ENCODE measurements at places on chromosomes 5 and 9. TPM values are rescaled to one million over a fixed set of nuclear protein-coding genes. Genes with fewer than 3 reads are reported as not detected.

GRCh38 chr5:32058101-32058500 lies 116.0 kb downstream of the GOLPH3 start:
- DNase-seq: no peak

DNA sequence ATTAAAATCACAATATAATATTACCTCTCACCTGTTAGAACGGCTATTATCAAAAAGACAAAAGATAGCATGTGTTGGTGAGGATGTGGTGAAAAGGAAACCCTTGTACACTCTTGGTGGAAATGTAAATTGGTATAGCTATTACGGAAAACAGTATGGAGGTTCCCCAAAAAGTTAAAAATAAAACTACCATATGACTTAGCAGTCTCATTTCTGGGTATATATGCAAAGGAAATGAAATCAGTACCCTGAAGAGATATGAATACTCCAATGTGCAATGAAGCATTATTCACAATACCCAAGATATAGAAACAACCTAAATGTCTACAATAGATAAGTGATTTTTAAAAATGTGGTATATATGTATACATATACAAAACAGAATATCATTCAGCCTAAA lies 199.9 kb downstream of the SNX18 start:
- no peak for DNase-seq

GRCh38 chr5:36710039-36710438 lies 103.6 kb downstream of the SLC1A3 start:
- DNase-seq: no peak

PCDHB6 gene
- total RNA-seq: 0.07 TPM

GRCh38 chr9:89372230-89372816 lies 54.0 kb downstream of the SECISBP2 start:
- no peak for DNase-seq

GRCh38 chr5:180140571-180140970 lies 68.4 kb downstream of the RASGEF1C start:
- DNase-seq: no peak

SPATA31A5 gene
- not detected for total RNA-seq

DNA sequence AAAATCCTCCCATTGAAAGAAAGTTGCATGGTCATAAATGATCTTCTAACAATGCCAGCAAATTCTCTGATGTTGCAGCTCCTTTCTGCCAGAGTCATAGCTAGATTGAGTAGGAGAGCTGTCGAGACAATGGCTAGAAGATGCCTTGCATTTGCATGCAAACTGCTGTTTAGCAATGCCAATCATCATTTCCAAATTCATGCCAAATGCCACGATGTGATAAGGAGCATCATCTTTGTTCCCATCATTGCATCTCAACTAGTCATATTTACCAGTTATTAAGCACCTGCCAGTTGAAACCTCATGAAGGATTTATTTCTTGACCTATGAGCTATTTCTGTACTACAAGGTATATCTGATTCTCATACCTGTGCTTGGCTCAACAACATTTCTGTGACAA lies 246.4 kb upstream of the PIK3R1 start:
- no peak for DNase-seq

RNF183 gene
- total RNA-seq: not detected

GRCh38 chr5:140110646-140110957 lies 3.3 kb upstream of the PURA start:
- no peak for DNase-seq

DNA sequence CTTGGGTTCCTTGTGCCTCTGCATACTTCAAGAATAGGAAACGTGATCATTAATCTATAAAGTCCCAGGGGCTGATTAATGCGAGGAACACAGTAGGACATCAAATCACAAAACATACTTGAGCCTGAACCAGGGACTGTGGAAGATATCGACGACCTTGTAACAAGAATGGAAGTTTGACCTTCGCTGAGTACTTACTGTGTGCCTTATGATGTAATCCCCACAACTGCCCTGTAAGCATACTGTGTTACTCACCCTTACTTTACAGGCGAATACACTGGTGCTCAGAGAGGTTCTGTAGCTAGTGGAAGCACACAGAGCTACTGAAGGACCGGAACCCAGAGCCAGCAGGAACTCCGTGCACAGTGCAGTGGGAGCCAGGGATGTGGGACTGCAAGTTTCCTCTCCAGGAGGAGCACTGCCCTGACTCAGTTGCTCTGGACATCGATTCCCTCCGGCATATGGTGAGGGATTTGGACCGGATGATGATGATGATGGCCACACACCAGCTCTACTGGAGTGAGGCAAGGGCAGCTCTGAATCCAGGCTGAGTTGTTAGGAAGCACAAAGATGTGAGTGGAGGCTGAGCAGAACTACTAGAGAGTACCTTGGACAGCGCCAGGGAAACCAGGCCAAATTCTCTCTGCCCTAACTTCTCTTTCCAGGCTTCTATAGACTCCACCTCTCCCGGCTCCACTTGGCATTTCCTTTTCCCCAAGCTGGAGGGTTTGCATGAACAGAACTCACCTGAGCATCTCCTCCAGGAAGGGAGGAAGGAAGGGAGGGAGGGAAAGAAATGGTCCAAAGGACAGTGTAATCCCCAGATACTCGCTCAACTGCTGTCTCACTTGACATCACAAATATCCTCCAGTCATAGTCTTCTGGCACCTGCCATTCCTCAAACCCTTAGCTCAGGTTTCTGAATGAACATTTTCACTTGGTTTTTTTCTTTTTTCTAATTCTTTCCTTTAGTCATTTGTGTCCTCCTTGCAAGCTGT lies 1.5 kb upstream of the GABBR2 start:
- no peak for DNase-seq

CTSL gene
- total RNA-seq: 178 TPM

GRCh38 chr5:33855396-33855795 lies 36.4 kb downstream of the ADAMTS12 start:
- no peak for DNase-seq

- DNase-seq: no peak
Measured at GRCh38 chr9:133717113-133718031, 20.8 kb downstream of the SARDH start.

All from pulmonary artery endothelial cell (primary cell).